ENCODE measurements at places on chromosomes 2 and 18.

- DNase-seq = no peak
Measured at GRCh38 chr2:3422161-3422779, 42.8 kb downstream of the TRAPPC12 start.

DNA sequence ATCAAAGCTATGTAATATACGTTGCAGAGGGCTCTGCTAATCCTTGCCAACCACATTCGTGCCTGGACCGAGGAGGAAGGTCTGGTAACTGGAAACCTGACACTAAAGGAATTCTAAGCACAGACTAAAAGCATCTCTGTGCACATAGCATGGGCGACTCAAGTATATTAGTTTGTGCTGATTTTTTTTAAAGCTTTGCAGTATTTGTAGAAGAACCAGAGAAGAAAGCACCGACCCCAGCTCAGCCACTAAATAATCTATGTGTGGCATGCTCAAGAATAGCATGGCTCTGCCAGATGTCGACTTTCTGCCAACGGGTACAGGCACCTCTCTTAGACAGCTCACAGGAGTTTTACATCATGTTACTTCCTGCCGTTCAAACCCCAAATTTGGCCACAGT lies 73.2 kb upstream of the NRP2 start:
- no peak for DNase-seq

- peak; percentile 57 for DNase-seq
Measured at GRCh38 chr18:22503803-22504202, 86.1 kb upstream of the CTAGE1 start.

GRCh38 chr2:120658042-120658769 lies 77.5 kb upstream of the GLI2 start:
- no peak for DNase-seq

GRCh38 chr2:58921676-58922075 lies 680.6 kb upstream of the FANCL start:
- no peak for DNase-seq

- DNase-seq = peak; percentile 47
Measured at GRCh38 chr18:62526098-62527025, 3.5 kb downstream of the ZCCHC2 start.

GRCh38 chr2:14866736-14867352 lies 234.3 kb downstream of the LRATD1 start:
- no peak for DNase-seq

DNA sequence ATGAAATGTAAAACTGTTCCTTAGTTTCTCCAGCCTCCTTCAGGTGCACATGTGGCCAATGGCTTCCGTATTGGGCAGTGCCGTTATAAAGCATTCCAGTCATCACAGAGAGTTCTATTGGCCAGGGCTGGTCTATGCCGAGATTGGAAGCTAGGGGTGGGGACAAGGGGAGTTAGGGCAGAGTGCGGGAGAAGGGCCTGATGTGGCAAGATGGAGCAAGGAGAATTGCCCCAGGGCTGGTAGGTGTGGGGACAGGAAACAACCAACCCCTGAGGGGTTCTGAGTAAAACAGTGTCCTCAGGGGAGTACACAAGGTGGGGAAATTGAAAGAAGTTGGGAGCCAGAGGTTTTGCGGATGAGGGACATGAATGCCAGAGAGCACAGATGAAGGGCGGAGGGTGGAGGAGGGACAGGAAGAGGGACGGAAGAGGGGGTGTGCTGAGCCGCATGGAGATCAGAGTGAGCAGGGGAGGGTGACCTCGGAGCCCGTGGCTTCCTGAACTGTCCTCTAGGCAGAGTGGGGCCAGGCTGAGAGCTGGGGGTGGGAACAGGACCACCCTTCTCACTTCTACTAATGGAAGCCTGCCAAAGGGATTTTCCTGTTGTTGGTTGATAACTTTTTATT lies 9.1 kb upstream of the ATP6V1C2 start:
- no peak for DNase-seq

DNA sequence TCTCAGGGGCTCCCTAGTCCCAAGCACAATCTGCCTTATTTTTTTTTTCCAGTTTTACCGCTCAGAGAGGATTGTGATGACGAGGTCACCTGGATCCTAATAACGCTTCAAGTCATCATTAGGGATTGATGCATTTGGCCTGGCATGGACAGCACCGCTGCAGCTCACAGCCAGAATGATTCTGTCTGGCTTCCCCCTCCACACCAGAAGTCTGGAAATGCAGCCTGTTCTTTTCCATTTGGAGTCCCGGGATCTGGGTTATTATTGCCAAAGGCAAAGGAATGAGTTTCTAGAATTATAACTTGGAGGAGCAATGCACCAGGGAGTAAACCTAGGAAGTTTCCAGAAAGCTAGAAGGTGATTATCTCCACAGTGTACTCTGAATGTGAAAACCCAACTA lies 81.1 kb upstream of the TAF1B start:
- no peak for DNase-seq

- no peak for DNase-seq
Measured at GRCh38 chr18:63257453-63257852, 62.1 kb downstream of the BCL2 start.

- DNase-seq = no peak
Measured at GRCh38 chr2:23425338-23425871, 40.4 kb downstream of the KLHL29 start.

DNA sequence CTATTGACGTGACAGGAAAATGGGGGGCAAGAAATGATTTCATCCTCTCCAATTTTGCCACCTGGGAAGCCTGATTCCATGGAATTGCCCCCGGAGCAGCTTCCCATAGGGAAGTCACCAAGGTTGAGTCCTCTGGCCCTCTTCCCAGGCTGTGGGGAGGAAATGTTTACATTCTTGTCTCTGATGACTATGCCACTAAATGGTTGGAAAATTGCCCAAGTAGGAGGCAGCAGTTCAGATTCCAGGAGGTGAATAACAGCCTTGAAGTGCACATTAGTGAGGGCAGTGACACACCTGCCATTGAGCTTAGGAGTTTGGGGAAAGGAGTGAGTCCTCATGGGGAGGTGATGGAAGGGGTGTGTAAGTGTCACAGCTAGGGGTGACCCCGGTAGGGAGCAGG lies 449.2 kb upstream of the DCC start:
- DNase-seq = peak; percentile 1

- DNase-seq = no peak
Measured at GRCh38 chr18:41751161-41751560, 203.9 kb upstream of the PIK3C3 start.

- DNase-seq = no peak
Measured at GRCh38 chr18:36381075-36381474, 83.6 kb downstream of the FHOD3 start.

- DNase-seq = no peak
Measured at GRCh38 chr18:21823848-21824247, 83.3 kb downstream of the MIB1 start.

- DNase-seq = no peak
Measured at GRCh38 chr2:37670378-37671008, 949 bp downstream of the CDC42EP3 start.

GRCh38 chr2:70994009-70994698 lies 519 bp downstream of the TEX261 start:
- DNase-seq = no peak

- peak; percentile 100 for DNase-seq
Measured at GRCh38 chr2:127508631-127509034, 17.7 kb downstream of the IWS1 start.

- DNase-seq = no peak
Measured at GRCh38 chr2:107602801-107603200, 223.9 kb upstream of the RGPD4 start.

DNA sequence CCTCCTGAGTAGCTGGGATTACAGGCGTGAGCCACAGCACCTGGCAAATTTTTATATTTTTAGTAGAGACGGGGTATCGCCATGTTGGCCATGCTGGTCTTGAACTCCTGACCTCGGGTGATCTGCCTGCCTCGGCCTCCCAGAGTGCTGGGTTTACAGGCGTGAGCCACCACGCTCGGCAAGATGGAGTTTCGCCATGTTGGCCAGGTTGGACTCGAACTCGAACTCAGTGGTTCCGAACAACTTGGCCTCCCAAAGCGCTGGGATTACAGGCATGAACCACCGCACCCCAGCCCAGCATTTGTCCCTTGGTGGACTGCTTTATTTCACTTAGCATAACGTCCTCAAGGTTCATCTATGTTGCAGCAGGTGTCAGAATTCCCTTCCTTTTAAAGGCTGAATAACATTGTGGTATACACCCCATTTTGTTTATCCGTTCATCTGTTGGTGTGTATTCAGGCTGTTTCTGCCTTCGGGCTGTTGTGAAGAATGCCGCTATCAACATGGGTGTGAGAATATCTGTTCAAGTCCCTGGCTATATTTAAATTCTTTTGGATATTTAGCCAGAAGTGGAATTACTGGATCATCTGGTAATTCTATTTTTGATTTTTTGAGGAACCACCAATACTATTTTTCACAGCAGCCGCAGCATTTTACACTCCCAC lies 1.2 kb upstream of the CENPA start:
- DNase-seq = no peak

GRCh38 chr2:53856272-53856671 lies 3.5 kb downstream of the GPR75 start:
- DNase-seq = no peak

DNA sequence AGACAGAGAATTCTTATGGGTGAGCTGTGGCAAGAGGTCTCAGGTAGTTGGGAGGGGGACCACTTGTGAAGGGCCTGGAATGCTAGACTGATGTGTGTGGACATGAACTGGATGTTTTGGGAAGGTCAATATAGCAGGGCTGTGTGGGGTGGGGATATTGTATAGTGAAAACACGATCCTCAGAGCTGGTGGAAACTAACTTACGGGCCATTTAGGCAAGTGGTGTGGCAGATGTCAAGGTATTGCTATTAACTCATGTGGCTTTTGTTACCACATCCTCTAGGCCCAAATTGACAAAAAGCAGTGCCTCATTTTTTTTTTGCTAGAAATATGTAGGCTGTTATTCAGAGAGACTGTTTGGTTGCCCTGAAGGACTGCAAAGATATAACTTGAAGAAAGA lies 8.0 kb upstream of the GALNT1 start:
- DNase-seq = no peak

GRCh38 chr2:224405841-224406370 lies 4.0 kb upstream of the FAM124B start:
- no peak for DNase-seq

GRCh38 chr2:3268705-3269029 lies 109.0 kb downstream of the EIPR1 start:
- no peak for DNase-seq

DNA sequence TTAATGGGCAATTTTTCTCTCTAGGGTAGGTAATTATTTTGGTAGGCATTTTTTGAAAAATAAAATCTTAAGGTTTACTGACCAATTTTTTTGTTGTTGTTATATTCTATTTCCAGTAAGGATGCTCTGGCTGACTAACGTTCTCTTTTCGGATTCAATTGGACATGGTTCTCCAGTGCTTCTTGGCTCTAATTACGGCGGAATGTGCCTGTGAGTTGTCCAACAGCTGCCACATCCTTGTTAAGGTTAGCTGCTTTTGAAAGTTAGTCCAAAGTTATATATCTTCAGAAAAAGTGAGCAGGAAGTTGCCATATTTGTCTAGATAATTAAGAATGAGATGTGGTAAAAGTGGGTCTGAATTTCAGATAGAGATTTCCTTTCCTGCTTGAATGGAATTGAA lies 45.8 kb upstream of the SMIM21 start:
- no peak for DNase-seq

GRCh38 chr2:229417916-229418315 lies 146.8 kb upstream of the PID1 start:
- no peak for DNase-seq

DNA sequence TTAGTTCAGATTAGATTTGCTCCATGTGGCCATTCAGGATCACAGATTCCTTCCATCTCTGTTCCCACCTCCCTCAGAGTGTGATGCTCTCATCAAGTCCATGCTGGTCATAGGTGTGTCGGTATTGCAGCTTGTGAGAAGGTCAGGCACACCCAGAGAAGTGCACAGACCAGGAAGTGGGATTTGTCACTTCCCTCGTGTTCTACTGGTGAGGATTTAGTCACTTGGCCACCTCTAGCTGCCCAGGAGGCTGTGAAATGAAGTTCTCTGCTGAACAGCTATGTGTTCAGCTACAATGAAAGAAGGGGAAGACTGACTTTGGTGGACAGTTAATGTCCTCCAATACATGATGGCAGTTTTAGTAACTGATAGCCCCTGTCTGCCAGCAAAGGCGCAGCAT lies 3.5 kb upstream of the LANCL1 start:
- no peak for DNase-seq

GRCh38 chr2:61463769-61464475 lies 7.0 kb downstream of the USP34 start:
- no peak for DNase-seq

DNA sequence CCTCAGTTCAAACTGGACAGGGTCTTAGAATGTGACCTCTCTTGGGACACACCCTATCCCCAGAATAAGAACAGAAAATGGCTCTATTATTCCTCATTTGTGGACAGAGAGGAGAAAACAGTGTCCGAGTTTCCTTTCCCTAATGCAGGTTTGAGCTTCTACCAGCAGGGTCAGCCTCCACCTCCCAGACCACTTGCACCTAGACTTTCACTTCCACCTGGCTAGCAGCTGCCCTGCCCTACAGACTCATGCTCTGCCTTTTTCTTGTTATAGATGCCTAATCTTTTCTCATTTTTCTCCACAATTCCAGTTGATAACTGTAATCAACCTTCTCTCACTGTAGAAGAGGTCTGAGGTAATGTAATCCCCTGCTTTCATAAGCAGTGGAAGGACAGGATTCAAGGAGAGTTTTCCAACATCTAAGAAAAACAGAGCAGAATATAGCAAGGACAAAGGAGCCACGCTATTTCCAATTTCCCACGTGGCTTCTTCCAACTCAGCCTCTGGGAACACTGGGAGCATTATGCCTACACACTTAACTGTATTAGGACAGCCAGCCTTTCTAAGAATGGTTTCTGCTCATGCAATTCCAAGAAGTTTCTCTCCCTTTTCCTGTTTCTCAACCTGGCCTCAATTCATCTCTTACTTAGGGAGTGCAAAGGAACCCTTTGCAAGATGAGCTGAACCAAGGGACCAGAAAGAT lies 239.8 kb downstream of the BCL11A start:
- DNase-seq = no peak

DNA sequence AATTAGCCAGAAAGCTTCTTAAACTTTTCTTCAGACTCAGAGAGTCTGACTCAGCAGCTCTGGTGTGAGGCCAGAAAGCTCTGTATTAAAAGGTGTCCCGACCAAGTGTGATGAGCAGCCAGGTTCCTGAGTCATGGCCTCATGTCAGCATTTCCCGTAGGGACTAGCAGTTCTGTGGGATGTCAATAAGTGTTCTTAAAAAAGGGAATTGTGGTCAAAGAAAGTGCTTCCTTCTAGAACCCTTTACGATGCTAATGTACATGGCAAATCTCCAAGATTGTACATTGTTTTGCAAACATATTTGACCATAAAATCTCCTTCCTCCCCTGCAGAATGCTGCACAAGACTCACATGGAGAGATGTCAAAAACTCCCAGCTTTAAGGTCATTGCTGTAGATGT lies 80.1 kb downstream of the PLA2R1 start:
- peak; percentile 71 for DNase-seq

GRCh38 chr2:14011190-14011589 lies 621.3 kb upstream of the LRATD1 start:
- no peak for DNase-seq

Data from GM04503 (cell line).